Activated CD4-positive, alpha-beta T cell treated with anti-CD3 and anti-CD28 coated beads, Interleukin-2, amount 50 U/mL, for 16 hours (primary cell): ENCODE measurements at places on chromosomes 7 and 10.

- DNase-seq, result no peak
Measured at GRCh38 chr10:66862687-66863258, 63.1 kb upstream of the LRRTM3 start.

DNA sequence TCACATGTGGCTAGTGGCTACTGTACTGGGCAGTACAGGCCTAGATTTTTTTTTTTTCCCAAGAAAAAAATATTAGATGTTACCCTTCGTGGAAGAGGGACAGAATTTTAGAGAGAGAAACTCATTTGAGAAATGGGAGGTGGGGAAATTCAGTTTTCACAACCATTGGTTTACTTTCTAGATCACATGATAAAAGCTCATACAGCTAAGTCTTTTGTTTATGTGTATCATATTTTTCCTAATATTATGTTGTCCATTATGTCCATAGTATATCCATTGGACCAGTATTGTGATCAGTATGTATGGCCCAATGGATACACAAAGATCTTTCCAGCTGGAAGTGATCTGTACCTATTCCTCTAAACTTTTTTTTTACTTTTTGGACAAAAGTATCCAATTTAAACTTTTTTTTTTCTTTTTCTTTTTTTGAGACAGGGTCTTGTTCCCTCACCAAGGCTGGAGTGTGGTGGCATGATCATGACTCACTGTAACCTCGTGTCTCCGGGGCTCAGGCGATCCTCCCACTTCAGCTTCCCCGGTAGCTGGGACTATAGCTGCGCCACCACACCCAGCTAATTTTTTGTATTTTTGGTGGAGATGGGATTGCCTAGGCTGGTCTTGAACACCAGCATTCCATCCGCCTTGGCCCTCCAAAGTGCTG lies 4.1 kb downstream of the CALU start:
- DNase-seq, result no peak

DNA sequence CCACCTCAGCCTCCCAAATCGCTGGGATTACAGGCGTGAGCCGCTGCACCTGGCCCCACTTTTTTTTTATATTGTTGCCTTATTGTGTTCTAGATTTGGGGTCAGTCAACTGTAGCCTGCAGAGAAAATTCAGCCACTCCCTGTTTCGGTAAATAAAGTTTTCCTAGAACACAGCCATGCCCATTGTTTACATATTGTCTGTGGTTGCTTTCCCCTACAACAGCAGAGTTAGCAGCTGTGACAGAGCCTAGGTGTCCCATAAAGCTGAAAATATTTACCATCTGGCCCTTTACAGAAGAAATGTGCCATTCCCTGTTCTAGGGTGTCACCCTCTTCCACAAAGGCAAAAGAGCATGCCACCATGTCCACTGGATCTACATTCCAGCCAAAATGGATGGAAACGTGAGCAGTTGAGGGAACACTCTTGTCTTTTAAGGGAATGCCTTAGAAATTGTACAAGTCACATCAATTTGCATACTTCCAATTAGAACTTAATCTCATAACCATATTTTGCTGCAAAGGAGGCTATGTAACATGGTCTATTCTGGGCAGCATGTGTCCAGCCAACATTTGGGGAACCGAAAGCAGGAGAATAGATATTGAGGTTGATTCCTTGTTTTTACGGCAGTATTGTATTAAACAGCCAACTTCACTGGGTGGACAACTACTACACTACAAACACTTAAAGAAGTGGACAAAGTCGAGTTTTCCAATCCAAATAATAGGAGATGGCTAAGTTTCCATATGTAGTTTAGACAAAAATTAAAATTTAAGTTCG lies 11.0 kb upstream of the BLVRA start:
- no peak for DNase-seq

DNA sequence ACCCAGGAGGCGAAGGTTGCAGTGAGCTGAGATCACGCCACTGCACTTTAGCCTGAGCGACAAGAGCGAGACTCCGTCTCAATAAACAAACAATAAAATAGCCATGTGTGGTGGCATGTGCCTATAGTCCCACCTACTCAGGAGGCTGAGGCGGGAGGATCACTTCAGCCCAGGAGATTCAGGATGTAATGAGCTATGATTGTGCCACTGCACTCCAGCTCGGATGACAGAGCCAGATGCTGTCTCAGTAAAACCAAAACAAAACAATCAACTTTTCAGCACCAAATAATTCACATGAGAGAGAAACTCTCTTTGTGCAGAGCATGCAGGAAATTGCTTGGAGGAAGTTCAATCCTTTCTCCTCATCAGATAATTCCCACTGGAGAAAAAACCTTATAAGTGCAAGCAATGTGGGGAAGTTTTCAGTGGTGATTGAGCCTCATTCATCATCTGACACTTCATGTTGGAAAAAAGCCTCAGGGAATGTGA lies 13.4 kb upstream of the FIS1 start:
- DNase-seq, result no peak

GRCh38 chr10:44516891-44517290 lies 132.0 kb upstream of the CXCL12 start:
- DNase-seq, result no peak

- DNase-seq, result no peak
Measured at GRCh38 chr7:50272808-50273207, 31.7 kb upstream of the IKZF1 start.

DNA sequence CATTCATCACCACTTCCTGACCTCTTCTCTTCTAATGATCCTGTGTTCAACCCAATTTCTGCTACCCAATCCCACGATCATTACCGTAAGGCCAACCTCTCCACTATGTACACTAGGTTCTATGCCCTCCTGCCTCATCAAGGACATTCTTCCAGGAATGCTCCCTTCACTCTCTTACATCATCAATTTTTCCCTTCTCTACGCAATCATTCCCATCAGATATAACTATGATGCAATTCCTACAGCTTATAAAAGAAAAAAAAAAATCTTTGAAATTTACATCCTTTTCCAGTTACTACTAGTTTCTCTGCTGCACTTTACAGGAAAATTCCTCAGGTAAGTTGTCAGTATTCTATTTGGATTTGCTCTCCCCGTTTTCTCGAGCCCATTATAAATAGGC lies 30.8 kb upstream of the GPR22 start:
- no peak for DNase-seq

DNA sequence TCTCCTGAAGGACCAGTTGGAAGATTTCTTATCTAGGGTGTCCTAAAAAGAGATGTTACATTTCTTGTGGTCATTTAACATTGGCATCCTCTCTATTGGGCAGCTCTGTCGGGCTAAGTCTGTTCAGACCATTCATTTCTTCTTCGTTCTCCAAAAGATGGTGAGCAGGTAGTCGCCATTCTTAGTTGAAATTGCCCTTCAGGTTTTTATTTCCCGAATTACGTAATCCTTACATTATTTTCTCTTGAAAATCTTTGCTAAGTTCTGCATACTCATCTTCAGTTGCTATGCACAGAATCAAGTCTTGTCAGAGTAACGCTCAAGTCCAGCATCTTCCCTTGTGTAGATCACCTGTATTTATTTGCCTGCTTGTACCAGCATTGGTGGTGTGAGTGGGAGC lies 53.6 kb downstream of the DAGLB start:
- no peak for DNase-seq

DNA sequence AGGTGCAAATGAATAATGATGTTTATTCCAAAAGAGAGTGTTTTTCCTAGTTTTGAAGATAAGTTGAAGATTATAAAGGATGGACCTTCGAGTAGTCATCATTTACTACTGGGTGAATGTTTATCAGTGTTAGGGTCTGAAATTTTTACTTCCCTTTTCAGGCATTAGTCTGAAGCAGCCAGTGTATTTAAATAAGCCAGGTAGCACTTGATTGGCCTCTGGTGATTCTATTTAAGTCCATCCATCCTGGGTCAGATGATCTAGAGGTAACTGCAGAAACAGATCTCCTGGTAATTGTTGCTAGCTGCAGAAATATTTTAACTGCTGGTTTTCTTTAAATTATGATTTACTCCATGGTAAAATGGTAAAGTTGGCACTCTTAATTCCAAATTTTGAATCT lies 34.1 kb upstream of the AGR2 start:
- no peak for DNase-seq

GRCh38 chr10:100817268-100817839 lies 72.0 kb downstream of the PAX2 start:
- no peak for DNase-seq

GRCh38 chr10:131337741-131338140 lies 26.2 kb upstream of the TCERG1L start:
- no peak for DNase-seq

- no peak for DNase-seq
Measured at GRCh38 chr7:77425101-77426051, 9.2 kb upstream of the GSAP start.

DNA sequence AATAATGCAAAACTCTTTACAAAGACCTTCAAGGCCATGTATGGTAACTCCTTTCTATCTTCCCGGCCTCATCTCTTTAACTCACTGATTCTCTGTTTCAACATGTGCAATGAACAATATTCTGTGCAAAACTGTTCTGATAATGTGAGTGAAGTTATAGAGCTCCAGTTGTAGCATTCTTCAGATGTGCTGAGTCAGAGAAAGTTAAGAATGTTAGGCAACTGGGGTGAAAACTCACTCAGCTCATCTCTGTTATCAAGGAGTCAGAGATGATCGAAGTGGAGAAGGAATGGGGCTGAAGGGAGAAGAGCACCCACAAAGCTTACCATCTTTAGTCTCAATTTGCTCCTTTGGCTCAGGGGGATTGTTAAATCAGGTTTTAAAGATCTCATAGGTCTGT lies 344.7 kb upstream of the NPSR1 start:
- no peak for DNase-seq

DNA sequence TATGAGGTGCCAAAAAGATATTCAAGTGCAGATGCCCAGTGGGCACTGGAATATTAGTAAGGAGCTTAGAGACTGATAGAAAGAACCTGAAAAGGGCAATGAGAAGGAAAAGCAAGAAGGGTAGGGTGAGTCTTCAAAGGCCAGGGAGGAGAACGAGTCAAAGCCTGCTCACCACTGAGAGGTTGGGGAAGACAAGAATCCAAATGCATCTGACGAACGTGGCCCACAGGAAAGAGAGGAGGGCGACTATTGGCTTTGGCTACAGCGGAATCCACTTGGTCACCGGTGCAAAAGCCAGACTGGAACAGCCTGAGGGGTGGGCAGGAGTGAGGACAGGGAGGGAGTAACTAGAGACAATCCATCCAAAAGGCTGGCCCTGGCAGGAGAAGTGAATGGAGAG lies 216.7 kb upstream of the KLF14 start:
- no peak for DNase-seq

GRCh38 chr7:82428186-82428961 lies 15.2 kb downstream of the CACNA2D1 start:
- DNase-seq, result no peak

DNA sequence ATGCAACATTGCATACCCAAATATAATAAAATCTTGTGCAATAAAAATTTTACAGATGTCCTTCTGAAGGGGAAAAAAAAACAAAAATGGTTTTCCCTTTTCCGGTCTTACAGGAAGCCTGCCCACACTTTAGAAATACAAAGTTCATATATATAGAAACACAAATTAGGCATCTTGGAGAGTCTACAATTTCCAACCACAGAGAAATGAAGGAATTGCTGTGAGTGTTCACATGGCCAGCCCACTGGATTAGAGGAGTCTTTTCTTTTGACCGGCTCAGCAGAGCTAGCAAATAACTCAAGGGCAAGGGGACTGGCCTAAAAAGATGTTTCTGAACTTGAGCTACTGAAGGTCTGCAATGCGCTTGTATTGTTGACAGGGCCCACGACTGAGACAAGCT lies 92.4 kb downstream of the GLI3 start:
- no peak for DNase-seq

- no peak for DNase-seq
Measured at GRCh38 chr10:108166401-108166800, 1001.9 kb upstream of the SORCS1 start.

DNA sequence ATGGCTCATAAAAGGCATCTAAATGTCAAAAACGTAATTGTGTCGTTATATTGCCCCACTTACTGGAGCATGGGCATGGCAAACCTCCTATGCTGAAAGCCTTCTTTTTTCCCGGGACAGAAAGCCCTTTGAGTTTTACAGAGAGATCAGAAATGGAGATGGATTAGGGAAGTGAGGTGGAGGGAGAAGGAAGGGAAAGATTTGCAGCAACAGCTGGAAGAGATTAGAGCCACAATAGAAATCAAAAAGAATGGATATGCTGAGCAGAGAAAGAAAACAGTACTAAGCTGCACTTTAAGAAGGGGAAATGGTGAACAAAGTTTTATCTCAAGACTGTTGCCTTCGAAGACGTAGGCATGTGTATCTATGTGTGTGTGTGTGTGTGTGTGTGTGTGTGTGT lies 97.2 kb upstream of the PCGF5 start:
- no peak for DNase-seq

DNA sequence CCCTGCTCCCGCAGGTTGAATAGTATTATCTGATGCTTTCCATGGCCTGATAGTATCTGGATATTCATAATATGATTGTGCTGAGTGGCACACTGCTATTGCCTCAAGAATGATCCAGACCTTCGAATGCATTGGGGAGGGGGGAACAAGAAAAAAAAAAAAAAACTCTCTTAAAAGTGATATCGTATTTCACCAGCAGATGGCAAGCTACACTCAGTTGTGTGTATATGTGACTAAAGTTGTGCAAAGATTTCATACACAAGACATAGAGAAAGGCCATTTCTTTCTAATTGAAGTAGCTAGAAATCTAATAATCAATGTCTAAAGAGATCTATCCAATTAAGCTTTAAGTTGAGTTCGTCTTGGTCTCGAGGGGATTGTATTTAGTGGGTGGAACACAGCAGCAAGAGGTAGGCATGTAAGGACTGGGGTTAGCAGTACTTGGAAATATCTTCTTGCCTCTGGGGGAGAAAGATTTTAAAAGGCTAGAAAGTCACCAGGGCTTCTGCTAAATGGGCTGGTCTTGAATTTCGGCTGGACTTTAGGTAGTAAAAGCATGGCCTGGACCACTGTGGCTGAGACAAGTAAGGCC lies 15.3 kb downstream of the SFRP4 start:
- DNase-seq, result peak; percentile 7

DNA sequence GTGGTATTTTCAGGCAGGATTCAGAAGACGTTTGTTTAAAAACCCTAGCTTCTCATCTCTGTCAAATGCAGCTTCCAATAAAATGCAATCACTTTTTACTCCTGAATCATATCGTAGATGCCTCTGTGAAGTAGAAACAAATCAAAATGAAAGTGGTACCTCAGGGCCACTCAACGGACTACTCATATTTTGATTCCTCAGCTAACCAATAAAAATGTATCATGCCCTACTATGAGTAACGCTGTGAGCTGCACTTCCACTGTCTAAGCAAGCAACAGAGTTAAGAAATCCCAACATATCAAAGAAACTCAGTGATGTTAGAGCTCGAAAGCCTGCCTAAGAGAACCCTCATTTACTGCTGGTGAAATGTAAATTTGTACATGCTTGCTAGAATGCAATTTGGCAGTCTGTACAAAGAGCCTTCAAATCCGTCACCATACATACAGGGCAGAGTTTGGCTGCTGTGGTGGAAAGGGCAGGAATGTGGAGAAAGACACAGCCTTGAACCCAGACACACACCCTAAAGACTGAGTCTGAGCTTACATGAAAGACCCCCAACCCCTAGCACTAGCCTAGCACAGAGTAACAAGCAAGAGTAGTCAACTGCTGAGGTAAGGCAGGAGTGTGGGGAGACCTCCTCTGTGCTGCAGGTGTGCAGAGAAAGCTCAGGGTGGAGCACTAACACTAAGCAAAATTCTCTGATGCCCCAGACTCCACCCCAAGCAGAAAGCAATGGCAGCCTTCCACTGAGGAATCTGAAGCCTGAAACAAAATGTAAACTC lies 151.5 kb downstream of the ANK3 start:
- peak; percentile 88 for DNase-seq

GRCh38 chr10:47360419-47361040 lies 12.4 kb downstream of the RBP3 start:
- no peak for DNase-seq
